NCI-H510A (cell line): ENCODE measurements at places on chromosomes 12 and 14.

GRCh38 chr12:66726556-66726955 is 47.7 kb upstream of the GRIP1 start:
- no peak for DNase-seq

GRCh38 chr12:24728366-24728765 is 220.5 kb downstream of the BCAT1 start:
- no peak for DNase-seq

DNA sequence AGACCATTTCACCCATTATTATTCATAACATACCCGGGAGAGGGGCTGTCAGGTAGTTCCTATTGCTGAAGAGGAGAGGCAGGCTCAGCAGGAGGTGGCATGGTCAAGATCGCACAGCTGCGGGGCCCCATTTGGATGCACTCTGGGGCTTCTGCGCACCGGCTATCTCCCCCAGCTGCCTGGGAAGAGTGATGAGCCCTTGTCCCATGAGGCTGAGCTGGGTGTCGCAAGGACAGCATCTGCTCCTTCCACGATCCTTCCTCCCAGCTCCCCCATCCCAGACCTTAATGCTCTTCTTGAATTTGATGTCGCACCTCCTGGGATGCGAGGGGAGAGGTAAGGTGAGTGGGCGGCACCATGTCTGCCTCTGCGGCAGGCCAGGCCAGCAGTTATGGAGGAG is 62.6 kb downstream of the SLC24A4 start:
- no peak for DNase-seq

- peak; percentile 84 for DNase-seq
Measured at GRCh38 chr14:90454041-90455000, 57.5 kb downstream of the CALM1 start.

DNA sequence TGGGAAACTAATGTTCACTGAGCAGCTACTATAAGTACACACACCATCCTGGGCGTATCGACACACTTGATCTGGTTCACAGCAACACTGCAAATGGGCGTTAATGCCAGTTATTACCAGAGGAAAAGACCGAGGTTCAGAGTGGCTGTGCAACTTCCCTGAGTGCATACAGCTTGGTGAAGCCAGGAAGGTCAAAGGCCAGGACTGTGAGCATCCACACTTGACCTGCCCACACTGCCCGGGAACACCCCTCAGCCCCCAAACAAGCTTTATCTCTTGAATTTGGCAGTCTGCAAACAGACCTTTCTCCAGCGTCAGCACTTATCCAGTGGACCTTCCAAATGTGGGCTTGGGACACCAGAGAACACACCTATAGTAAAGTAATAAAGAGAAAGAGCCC is 312.6 kb downstream of the BCL11B start:
- DNase-seq: no peak

DNA sequence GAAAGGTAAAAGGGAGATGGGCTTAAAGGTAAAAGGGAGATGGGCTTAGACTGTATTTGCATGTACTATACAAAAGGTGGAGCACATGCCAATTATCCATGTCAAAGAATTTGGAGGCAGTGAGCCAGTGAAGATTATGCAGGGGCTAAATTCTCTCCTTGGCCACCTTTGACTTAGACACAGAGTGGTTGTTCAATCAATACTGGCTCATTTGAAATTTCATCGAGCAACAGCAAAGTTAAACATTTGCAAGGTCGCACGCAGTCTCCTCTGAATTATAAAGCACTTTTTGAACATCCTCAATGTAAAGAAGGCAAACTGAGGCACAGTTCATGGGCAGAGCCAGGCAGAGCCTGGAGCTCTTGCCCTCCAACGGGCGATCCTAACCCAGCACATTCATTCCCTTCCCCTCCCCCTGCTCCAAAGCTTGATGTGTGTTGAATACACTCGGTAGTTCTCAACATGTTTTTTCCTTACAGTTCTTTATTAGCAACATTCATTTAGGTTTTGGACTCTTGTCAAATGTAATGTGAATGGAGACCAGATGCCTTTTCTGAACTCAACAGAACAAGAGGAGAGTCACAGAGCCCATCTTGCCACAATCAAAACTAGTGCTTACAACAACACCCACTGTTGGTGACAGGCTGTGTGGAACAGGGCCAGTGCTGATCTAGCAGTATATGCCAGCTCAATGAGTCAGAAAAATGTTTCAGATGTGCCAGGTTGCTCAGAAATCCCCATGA is 169.7 kb upstream of the G2E3 start:
- DNase-seq: no peak

GRCh38 chr12:16880864-16881285 is 274.9 kb upstream of the LMO3 start:
- peak; percentile 32 for DNase-seq
